SK-N-SH (cell line): ENCODE measurements at places on chromosomes 2 and 18. TPM values are rescaled to one million over a fixed set of nuclear protein-coding genes. Genes with fewer than 3 reads are reported as not detected.

RIT2 gene
- polyA plus RNA-seq: 0.06 TPM in 1 of 2 replicates, not detected in the other

GRCh38 chr2:175005733-175006264 is 618 bp upstream of the CHN1 start:
- H3K4me1 ChIP-seq: no peaks in the 10 kb centered on the region; the same call in none of the 2 replicates
- H3K4me3 ChIP-seq: peak overlapping the region; percentile 88
- H3K27ac ChIP-seq: peak overlapping the region; percentile 96
- DNase-seq: no peak
- no peaks in the 10 kb centered on the region for H3K27me3 ChIP-seq

DNA sequence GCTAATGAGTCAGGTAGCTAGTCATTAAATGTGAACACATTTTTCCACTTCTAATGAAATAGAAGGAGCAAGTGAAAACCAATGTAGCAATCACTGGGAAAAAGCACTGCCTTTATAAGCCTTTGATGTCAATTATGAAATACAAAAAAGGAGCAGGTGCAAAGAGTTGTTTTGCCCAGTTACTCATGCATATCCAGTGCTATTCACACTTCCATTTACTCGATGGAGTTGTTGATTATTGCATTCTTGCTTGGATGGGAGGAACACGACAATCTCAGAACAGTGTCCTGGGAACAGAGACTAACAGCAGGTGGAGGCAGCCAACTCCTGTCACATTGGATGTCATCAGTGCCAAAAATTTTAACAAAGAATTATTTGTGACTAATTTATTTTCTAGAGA is 372.5 kb downstream of the CBLN2 start:
- no peak overlapping the region for H3K27ac ChIP-seq
- no peaks in the 10 kb centered on the region for H3K27me3 ChIP-seq
- DNase-seq: no peak

DNA sequence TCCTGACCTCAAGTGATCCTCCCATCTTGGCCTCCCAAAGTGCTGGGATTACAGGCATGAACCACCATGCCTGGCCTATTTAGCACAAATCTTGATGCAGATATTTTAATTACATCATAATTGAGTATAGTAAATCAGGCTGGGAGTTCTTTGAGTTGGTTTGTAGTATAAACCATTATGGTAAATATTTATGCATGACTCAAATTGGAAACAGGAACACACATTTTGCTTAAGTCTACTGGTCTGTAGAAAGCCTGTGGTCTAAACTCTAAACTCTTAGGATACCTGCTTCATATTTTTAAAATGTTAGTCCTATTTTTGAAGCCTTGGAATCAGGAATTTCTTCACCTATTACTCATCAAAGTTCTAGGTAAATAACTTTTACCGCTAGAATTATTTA is 16.8 kb downstream of the ASXL3 start:
- H3K4me3 ChIP-seq: no peak overlapping the region
- no peaks in the 10 kb centered on the region for H3K36me3 ChIP-seq
- H3K27ac ChIP-seq: no peak overlapping the region
- DNase-seq: no peak

GRCh38 chr18:26562568-26562967 is 14.2 kb upstream of the KCTD1 start:
- H3K4me1 ChIP-seq: no peaks in the 10 kb centered on the region
- no peaks in the 10 kb centered on the region for H3K36me3 ChIP-seq
- H3K27ac ChIP-seq: no peak overlapping the region

MEIS1 gene
- polyA plus RNA-seq: 16.9 and 21.8 TPM in 2 replicates

DNA sequence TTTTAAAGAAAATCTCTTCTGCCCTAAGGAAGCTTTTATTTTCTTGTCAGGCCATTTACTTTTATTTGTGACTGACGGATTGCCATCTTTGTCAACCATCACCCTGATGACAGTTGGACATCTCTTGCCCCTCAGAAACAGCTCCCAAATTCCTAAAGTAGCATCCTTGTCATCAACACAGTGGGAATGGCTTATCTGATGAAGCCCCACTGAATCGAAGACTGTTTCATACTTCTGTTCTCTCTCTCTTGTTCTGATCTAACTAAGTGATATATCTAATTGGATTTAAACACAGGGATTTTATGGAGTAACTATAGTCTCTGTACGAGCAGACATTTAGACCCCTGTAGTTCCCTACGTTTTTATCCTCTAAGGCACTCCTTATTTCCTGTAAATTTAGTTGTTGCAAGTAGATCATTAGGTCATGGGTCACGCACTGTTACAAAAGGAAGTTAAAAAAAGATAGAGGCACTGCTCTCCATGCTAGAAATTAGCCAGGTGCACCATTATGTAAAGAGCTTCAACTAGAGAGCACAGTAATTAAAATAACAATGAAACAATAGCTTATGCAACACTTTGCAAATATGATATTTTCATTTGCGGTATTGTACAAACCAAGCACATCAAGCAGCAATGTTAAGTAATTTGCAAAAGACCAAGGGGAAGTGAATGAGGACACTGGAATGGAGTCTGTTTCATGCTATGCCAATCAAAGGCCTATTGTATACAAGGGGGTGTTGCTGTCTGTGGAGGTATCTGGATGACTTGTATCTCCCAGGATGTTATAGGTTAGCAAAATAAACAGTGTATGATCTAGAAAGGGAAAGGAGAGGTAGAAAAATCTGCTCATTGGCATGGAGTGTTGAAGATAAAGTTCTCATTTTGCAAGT is 284.7 kb downstream of the LRRTM1 start:
- H3K4me1 ChIP-seq: peaks cover 7% of the 10 kb centered on the region; the same call in 1 of the 2 replicates
- no peak overlapping the region for H3K27ac ChIP-seq
- H3K36me3 ChIP-seq: no peaks in the 10 kb centered on the region

DNA sequence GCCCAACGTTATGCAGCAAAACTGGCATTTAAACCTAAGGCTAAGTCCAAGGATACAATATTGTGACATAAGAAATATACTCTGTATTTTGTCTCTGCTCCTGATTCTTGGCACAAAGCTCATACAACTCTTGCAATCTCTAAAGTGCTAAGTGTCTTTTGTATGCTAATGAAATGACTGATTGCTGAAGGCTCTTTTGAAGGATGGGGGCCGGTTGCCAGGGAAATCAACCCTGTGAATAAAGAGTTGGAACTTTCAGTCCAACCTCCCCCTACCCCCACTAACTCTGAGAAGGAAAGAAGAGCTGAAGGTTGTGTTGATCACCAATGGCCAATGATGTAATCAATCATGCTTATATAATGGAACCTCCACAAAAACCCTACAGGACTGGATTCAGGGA is 40.3 kb downstream of the SESTD1 start:
- no peak overlapping the region for H3K4me3 ChIP-seq
- H3K27ac ChIP-seq: no peak overlapping the region
- no peak for DNase-seq
- peaks cover 3% of the 10 kb centered on the region; the same call in 1 of the 2 replicates for H3K4me1 ChIP-seq
- no peaks in the 10 kb centered on the region; the same call in 1 of the 2 replicates for H3K36me3 ChIP-seq
- H3K27me3 ChIP-seq: no peaks in the 10 kb centered on the region

DCDC2C gene
- polyA plus RNA-seq: not detected in 2 replicates

DNA sequence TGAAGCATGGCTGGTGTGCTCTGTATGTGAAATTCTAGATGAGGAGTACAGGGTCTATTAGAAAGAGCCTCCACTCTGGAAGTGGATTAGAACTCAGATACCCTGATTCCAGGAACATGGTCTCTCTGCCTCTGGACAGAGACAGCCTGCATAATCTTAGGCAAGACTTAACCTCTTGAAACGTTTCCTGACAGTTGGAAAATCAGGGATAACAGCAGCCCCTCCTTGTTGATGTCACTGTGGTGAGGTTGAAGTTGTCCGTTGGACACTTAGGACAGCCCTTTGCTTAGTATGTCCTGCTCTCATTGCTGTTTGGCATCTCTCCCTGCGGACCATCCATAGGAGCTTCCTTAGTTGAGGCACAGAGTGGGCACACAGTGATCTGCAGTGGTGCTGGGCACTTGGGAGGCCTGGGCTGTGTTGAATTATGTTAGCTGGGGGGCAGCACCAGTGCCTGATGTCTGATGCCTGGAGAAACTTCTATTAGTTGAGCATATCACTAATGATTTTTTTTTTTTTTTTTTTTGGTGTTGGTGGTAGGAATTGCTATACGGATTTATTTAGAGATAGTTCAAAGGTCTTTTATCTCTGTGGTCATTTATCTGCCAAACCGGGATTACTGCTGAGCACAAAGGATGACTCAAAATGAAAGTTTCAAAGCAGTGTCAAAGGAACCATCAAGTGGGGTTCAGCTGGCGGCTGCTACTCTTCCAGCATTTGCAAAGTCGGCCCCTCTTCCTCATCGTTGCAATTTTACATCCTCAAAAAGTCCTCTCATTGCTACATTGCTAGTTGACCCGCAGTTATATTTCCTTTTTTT is 28.8 kb downstream of the SETBP1 start:
- H3K27me3 ChIP-seq: no peaks in the 10 kb centered on the region
- peaks cover 15% of the 10 kb centered on the region for H3K36me3 ChIP-seq
- H3K4me1 ChIP-seq: no peaks in the 10 kb centered on the region
- DNase-seq: no peak
